HS-5 (cell line): ENCODE measurements at places on chromosomes 2 and 18.

GRCh38 chr2:101972621-101973434 is 18.9 kb upstream of the IL1R2 start:
- DNase-seq, result peak; percentile 94

- no peak for DNase-seq
Measured at GRCh38 chr2:165082479-165082878, 121.4 kb downstream of the SCN3A start.

GRCh38 chr18:23918395-23919032 is 96.0 kb upstream of the TTC39C start:
- peak; percentile 28 for DNase-seq

GRCh38 chr18:49178321-49178720 is 227.6 kb upstream of the SMAD7 start:
- no peak for DNase-seq
